ENCODE measurements at places on chromosomes 16 and 17. TPM values are rescaled to one million over a fixed set of nuclear protein-coding genes. Genes with fewer than 3 reads are reported as not detected.

DNA sequence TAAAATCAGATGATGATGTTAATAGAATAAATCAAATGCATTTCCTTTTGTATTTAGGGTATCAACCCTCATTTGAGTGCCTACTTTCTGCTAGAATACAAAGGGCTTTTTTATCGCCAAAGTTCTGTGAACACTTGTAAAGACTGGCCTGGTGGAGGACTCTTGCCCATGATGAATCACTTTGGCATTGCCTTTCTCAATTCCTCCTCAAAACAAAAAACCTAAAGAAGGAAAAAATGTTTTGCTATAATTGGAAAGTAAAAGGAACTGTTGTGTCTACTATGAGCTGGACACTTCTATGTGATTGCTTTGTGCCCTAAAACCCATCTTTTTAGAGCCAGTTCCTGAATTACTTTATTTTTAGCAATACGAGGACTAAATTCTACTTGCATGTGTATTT is 13.0 kb upstream of the DHRS11 start:
- DNase-seq = no peak

DNA sequence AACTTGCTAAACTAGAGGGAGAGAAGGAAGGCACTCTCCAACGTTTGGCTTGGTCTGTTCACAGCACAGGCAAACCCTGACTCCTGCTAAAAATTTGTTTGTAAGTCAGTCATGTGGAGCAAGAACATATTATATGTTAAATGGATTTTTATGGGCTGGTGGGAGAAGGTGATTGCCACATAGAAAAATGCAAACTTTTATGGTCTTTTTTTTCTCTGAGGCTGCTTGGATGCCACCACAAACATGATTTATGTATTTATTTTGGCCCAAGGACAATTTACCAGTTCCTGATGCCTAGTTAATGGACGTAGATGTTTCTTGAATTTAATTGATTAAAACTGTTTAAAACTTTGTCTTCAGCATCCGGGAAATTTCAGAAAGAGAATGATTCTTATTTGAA is 274.2 kb upstream of the MYOCD start:
- DNase-seq = no peak

The HOXB2 gene
- 11.6 TPM for total RNA-seq

The ZFP3 gene
- total RNA-seq = 4.7 TPM

- no peak for DNase-seq
Observed at GRCh38 chr17:32288615-32289014, 23.0 kb downstream of the RHBDL3 start.

The TMEM186 gene
- 3.2 TPM for total RNA-seq

DNA sequence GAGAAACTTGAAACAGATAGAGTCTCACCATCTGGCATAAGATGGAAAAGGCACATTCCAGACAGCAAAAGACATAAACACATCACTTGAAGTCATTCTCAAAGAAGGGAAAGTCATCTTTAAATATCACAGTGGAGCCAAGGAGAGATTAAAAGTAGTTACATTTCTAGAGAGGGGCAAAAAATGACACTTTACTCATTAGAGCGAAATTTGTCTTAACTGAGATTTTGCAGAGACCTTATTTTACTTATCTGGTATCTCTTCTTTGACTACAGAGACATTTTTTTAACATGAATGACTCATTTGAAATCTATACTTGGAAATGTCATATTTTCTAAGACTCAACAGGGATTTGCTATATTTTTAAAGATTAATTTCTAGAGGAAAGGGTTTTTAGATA is 339.0 kb upstream of the KIF2B start:
- DNase-seq = no peak

DNA sequence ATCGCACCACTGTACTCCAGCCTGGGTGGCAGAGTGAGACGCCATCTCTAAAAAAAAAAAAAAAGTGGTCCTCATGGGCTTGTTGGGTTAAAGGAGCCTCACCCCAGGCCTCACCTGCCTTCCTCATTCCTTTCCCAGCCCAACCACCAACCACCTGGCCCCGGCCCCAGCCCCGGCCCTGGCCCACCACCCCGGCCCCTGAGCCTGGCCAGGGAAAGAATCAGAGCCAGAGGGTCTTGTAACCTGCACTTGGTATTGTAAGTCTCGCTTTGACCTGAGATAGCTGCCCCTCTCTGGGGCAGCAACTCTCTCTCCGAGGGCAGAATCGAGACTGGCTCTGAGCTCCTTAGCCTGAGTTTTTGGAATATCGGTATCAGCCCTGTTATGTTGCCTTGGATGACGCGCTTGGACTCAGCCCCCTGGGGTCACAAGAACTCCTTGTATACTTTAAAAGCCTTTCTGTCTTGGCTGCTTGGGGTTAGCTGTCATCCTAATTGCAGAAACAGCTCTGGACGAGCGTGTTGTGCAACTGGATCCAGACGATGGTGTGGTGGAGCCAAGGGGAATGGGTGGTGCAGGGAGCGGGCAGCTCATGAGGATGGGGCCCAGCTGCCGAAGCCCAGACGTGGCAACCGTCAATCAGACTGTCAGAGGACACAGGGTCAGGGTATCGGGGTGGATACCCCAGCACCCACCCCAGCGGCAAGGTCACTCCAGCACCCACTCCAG is 14.6 kb downstream of the SMTNL2 start:
- no peak for DNase-seq

DNA sequence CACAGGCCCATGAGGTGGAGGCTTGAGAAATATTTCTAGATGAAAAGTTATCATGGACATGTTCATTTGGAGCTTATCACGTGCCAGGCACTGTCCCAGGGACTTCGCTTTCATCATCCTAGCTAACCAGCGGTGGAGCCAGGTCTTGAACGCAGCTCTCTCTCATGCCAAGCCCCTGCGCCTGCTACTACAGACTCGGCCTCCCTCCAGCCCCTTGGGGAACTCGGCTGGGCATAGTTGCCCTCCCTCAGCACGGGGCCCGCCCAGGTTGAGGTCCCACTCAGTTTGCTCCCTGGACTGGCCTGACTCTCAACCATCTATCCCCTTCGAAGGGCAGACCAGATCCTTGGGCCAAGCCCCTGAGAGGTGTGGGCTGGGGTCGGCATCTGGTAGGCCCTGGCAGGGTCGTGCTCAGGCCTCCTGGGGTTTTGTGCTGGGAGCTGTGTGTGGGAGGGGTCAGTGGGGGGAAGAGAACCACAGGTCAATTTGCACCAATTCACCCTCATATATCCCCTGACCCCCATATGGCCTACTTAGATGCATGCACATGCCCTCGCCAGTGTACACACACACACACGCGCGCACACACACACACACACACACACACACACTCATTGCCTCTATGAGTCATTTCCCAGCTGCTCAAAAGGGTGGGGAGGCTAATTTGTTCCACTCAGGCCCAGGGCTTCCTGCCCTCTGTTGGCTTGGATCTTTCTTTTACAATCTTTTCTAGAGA is 12.1 kb upstream of the SCN4A start:
- DNase-seq = peak; percentile 26

All from naive thymus-derived CD4-positive, alpha-beta T cell (primary cell).